ENCODE measurements at places on chromosomes 4 and X.

DNA sequence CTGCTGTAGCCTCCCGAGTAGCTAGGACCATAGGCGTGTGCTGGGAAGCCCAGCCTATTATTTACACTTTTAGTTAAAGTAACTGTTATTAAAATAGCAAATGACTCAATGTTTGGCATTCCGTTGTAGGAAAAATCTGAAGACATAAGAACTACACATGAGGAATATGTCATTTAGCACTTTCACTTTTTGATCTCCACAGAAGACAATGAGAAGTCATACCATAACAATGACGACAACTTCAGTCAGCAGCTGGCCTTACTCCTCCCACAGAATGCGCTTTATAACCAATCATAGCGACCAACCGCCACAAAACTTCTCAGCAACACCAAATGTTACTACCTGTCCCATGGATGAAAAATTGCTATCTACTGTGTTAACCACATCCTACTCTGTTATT, 6.7 kb downstream of the GPR34 start:
- DNase-seq: no peak

- DNase-seq: no peak
Observed at GRCh38 chr4:86909546-86910295, 17.5 kb upstream of the C4orf36 start.

DNA sequence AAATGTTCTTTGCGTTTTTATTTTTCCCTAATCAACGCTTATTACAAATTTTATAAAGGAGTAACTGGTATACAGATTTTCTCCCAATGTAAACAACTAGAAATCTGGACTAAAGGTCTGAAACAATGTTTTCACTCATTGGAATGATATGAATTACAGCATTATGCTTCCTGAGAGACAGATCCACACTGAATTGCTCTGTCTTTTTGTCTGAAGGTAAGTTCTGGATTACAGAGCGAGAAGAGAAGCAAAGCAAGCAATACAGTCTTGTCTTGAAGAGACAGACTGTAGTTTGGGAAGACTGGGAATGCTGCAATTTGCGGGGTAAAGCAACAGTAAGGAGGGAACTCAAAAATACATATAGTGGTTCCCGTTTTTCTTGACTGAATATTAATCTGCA, 262.2 kb upstream of the PABPC4L start:
- DNase-seq: no peak

- DNase-seq: no peak
Observed at GRCh38 chr4:91422011-91422410, 881.8 kb upstream of the GRID2 start.

DNA sequence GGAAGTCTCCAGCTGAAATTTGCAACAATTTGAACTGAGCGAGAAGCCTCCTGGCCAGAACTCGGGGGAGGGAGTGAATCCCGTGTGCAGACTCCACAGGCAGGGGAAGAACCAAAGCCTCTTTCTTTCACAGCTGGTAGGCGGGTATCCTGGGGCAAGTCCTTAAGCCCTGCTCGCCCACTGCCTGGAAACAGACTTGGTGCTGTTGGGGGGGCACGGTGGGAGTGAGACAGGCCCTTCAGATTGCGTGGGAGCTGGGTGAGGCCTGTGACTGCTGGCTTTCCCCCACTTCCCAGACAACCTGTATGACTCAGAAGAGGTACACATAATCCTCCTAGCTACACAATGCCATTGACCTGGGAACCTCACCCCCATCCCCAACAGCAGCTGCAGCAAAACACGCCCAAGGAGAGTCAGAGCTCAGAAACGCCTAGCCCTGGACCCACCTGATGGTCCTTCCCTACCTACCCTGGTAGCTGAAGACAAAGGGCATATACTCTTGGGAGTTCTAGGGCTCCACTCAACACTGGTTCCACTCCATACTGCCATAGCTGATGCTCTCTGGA, 22.4 kb upstream of the RLIM start:
- DNase-seq: no peak

DNA sequence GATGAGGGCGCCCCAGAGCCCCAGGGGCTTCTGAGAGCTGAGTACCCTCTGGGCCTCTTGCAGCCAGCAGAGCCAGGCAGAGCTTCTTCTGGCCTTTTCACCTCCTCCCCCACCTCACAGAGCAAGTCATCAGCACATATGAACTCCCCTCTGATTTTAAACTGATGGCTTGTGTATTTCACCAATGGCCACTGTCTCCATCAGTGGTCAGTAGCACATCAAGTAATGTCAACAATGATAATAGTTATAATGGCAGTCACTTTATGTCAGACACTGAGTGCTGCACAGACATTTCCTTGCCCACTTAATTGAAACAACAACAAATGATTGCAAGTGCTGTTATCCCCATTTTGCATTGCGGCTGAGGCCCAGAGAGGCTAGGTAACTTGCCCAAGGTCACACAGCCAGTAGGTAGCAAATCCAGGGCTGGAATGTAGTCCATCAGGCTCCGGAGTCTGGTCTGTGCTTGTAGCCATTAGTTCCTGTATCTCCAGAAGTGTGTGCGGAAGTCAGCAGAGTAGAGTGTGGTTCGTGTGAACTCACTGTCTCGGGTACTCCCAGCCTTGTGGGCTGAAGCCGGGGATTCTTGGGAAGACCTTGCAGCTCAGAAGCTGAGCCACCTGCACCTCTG, 3.0 kb downstream of the ATP2B3 start:
- no peak for DNase-seq

- DNase-seq: no peak
Observed at GRCh38 chrX:155441097-155441496, 17.3 kb downstream of the F8A3 start.

- DNase-seq: no peak
Observed at GRCh38 chr4:106569146-106570031, 200.8 kb upstream of the GIMD1 start.

DNA sequence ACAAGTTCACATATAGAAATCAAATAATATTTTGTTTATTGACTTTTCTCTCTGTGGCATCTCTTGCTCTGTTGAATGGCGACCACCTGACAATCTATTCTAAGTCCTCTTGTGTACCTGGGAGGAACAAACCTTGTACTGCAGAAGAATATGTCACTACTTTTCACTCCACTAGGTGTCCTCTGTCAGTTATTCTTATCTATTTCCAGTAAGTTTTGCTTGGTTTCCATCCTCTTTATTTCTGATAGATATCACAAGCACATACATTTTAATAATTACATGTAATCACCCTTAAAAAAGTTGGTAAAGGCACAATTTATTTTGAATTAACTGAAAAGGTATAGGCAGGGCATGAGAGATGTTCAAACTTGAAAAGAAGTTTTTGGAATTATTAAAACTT, 238.4 kb downstream of the SNCA start:
- DNase-seq: no peak

DNA sequence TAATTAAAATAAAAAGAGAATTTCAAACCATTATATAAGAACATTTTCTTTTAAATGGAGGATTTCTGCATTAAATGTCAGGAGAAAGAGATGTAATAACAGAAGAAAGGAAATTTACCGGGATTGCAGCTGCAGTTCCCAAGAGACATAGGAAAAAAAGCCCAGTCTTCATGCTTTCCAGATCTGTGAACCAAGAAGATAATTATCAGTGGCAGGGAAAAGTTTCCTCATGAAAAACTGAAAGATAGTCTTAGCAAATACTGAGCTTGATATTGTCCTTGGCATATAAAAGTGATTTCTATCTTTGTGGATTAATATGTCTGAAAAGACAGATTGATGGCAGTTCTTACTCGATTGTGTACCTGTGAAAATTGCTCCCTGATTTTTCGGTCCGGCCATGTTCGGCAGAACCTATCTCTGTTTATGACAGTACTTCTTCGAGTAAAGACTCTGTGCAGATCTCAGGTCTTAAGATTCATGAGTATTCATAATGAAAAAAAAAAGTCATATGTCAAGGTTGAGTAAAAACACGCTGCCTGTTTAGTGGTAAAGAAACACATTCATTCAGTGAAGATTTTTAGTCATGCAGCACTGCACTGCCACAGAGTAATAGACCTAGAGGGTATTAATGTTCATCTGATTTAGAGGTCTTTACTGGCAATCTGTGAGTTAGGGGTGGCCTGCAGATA, 29.6 kb downstream of the SPARCL1 start:
- DNase-seq: no peak

GRCh38 chr4:59094505-59094904, 1984.3 kb upstream of the IGFBP7 start:
- no peak for DNase-seq

GRCh38 chrX:54926978-54927377, 6.4 kb downstream of the TRO start:
- no peak for DNase-seq

GRCh38 chrX:20046864-20047263, 56.0 kb upstream of the BCLAF3 start:
- no peak for DNase-seq

- DNase-seq: no peak
Observed at GRCh38 chrX:134171661-134172587, 65.1 kb upstream of the CCDC160 start.

- no peak for DNase-seq
Observed at GRCh38 chr4:30916337-30917274, 196.4 kb downstream of the PCDH7 start.

DNA sequence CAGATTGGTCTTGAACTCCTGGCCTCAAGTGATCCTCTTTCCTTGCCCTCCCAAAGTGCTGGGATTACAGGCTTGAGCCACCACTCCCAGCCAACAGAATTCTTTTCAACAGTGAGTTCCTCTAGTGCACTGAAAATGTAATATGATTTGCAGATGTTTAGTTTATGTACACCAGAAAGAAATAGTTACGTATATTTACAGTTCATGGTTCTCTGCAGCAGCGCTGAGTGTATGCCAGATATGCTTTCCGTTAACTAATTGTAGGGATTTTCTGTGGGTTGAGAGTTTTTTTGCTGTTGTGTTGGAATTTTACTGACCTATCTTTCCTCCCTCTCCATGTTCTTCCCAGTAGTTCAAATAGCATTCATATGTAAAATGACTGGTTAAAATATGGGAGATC, 44.0 kb downstream of the GAB1 start:
- no peak for DNase-seq

DNA sequence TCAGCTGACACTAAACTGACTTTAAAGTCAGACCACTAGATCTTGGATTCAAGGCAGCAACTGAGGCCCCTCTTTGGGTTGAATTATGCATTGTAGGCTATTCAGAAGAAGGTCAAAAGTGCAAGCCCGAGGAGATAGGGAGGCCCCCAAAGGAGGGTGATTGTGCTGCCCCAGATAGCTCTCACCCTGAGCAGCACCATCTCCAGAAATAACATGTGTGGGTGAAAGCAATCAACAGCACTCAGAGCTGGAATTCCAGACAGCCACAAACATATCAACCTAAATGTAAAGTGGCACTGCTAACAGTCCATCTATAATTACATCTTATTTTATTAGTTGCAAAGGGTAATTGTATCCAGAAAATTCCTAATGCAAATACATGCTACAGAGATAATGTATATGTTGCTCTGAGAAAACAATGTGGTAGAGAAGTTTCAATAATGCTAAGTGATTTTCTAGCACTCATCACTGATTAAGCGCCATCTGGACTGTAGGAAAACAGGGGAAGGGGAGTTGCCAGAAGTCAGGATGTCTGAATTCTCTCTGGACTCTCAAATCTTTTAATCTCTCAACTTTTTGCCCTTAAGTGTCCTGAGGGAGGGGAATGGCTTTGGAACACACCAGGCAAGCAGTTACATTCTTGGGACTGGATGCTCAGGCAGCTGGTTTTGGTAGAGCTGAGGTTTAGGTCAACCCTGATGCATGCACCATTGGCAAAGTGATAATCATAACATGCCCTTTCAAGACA, 61.8 kb upstream of the SFRP2 start:
- DNase-seq: no peak

DNA sequence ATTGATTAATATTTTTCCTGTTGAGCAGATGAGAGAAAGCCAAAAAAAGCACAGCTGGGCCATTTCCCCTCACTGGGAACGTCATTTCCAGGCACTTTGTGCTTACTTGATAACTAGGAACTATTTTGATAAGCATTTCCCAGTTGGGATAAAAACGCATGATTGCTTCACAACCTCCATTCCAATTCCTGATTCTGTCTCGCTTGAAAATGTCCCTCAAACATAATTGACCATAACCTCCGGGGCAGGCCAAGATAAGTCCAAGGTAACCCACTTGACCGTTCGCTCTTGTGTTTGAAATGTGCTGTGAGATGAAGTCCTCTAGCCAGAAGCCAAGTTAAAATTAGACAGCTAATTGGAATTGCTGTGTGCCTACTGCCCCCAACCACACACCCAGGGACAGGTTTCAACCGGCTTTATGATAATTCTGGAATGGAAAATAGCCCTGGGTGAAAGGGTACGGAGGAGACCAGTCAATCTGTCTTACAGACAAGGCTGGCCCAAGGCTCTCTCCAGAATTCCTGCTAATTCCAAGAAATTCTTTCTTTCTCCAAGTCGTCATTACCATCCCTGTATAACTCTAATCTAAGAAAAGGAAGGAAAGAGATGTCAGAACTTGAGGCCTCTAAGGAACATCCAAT, 137.1 kb downstream of the MID1 start:
- DNase-seq: no peak

GRCh38 chr4:1568855-1569460, 115.2 kb downstream of the FAM53A start:
- no peak for DNase-seq

DNA sequence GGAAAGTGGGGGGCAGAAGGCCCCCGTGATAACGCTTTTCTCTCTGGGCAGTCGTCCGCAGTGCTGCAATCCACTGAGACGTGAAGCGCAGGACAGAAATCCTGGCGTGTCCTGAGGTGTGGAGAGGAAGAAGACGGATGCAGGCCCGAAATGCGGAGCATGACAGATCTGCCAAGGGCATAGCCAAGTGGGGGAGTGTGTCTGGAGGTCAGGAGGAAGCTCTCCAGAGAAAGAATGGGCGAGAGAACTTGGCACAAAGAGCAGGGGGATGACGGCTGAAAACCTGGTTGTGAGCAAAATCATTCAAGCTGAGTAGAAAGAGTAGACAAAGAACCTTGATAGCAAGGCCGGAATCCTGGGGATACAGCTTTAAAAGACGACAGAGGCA, 23.7 kb upstream of the HELT start:
- no peak for DNase-seq

DNA sequence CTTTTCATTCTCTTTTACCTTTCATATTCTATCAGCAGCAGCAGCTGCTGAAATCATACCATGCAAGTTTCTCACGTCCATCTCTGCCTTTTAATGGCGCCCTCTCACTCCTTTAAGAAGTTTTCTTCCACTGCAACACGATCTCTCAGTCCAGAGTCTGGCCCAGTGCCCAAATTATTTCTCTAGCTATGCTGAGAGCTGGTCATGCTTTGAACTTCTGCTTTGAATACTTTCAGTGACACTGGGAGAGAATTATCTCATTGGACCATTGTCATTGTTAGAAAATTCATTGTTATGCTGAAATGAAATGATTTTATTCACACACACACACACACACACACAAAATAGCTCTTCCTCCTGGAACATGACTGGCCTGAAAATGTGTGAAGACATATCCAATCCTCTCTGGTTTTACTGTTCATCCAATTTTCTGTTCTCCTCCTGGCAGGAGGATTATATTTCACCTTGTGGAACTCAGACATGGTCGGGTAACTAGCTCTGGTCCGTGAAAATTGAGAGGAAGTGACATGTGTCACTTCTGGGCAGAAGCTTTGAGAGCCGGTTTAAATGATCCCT, 1.3 kb upstream of the PDHA1 start:
- no peak for DNase-seq

- DNase-seq: no peak
Observed at GRCh38 chrX:32937043-32937442, 274.3 kb downstream of the DMD start.

Measured in stimulated activated CD8-positive, alpha-beta memory T cell treated with anti-CD3 and anti-CD28 coated beads, Interleukin-12 subunit alpha, Interleukin-12 subunit beta, amount 100 ng/mL, for 1 hour (primary cell).